ENCODE measurements at places on chromosomes 2 and 18.

- DNase-seq, result no peak
Observed at GRCh38 chr2:195636890-195637289, 20.1 kb upstream of the SLC39A10 start.

GRCh38 chr2:29583104-29583503, 338.3 kb downstream of the ALK start:
- no peak for DNase-seq

DNA sequence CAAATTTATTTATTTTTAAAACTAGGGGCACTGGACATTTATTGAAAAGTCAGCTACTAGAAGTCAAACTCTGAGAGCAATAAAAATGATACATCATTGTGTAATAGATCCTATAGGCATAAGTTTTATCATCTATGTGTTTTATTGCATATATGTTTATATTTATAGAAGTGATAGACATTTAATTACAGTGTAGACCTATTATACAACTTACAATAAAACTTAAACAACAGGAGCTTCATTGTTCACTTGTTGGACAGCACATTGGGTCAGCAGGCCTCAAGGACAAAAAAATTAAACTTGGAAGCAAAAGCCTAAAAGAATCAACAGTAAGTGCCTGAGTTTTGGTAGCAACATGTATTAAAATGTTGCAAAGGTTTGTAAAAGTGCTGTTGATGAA, 15.0 kb upstream of the ACTR2 start:
- no peak for DNase-seq

DNA sequence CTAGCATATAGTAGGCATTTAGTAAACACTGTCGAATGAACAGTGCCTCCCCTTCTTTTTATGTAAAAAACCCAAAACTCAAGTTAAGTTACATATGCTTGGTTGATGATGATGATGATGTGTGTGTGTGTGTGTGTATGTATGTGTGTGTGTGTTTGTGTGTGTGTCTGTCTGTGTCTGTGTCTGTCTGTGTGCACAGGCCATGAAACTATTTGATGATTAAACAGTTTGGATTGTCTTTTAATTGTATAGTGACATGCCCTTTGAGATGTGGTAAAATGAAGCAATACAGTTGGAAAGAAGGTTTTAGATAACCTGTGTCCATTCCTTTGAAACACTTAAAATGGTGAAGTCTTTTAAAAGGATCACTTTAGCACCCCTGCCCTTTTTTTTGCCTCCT, 105.6 kb downstream of the MAP4K4 start:
- no peak for DNase-seq

DNA sequence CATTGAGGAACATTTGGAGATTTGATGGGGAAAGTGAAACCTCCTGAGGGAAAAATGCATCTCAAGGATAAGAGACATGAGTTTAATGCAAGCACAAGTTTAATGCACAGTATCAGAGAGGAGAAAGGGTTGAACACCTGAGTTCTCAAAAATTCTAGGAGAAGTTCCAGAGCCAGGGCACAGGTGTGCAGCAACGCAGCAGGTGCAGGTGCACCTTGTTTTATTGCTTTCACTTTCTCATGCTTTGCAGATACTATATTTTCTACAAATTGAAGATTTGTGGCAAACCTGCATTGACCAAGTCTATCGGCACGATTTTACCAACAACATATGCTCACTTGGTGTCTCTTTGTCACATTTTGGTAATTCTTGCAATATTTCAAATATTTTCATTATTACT, 267.6 kb upstream of the HNRNPA3 start:
- DNase-seq, result no peak

GRCh38 chr18:48842259-48843061, 108.3 kb downstream of the SMAD7 start:
- DNase-seq, result no peak

DNA sequence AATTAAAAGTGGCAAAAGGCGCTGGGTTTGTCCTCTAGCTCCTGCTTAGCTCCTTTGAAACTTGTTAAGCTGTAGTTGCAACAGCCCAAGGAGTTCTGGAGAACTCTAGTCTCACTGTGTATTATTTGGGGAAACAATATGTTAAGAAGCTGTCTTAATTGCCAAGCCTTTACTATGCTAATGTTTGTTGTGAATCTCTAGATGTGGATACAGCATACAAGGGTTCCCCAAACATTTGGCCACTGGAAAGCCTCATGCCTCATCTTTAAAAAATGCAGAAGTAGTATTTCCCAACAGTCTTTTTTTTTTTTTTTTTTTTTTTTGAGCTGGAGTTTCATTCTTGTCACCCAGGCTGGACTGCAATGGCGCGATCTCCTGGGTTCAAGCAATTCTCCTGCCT, 236.7 kb downstream of the PRKCE start:
- no peak for DNase-seq

- DNase-seq, result no peak
Observed at GRCh38 chr18:38868757-38869156, 1303.2 kb upstream of the CELF4 start.

DNA sequence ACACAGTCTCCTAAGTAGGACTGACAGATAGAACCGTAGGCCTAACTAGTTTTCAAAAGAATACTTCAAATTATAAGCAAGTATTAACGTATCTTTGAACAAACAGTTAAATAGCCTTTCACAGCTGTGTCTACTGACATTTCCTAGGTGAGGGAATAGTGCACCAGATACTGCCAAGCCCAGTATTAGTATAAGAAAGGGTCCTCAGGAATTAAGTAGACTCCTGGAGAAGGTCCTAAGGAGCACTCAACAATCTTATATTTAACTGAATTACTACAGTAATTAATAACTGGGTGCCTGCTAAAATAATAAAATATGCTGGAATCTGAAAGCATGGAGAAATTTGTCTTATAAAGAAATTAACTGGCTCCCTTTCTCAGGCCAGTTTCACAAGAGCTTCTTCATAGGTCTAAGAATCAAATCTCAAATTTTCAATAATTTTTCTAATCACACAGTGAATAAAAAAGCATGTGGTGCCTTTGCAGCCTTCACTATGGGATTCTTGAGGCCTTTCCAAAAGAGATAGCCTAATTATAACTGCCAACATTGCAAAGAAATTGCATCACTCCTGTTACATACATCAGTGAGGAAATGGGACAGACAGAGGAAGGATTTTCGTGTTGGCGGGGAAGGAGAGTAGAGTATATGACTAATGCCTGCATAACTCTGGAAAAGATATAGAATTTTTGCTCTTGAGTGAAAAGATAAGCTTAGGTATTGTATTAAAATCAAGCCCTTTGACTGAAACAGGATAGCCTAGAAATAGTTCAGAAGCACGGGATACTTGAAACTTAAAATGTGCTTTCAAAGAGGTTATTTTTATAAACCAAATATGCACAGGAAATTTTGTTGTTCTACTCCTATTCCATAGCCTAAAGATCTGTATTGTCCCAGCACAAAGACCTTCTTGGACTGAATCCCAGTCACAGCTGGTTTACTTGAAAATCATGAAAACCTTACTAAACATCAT, 228.6 kb upstream of the STK17B start:
- DNase-seq, result no peak

GRCh38 chr2:44774826-44775492, 166.5 kb upstream of the SIX3 start:
- no peak for DNase-seq

- no peak for DNase-seq
Observed at GRCh38 chr2:198293281-198293680, 488.9 kb downstream of the PLCL1 start.
